Pericardium fibroblast (primary cell): ENCODE measurements at places on chromosomes 7 and 10. TPM values are rescaled to one million over a fixed set of nuclear protein-coding genes. Genes with fewer than 3 reads are reported as not detected.

Gene PWWP2B
- 3.0 and 8.1 TPM in 2 replicates for total RNA-seq

Gene FXYD4
- not detected in 2 replicates for total RNA-seq

Gene NANOS1
- 5.2 and 6.0 TPM in 2 replicates for total RNA-seq

Gene PPP1R3A
- not detected in 2 replicates for total RNA-seq

Gene ACTA2
- total RNA-seq, result 181 and 1,821 TPM in 2 replicates

Gene VGF
- total RNA-seq, result 0.51 TPM in 1 of 2 replicates, not detected in the other

Gene SOSTDC1
- not detected in 2 replicates for total RNA-seq

Gene LIPJ
- total RNA-seq, result not detected in 2 replicates

Gene PSD
- total RNA-seq, result 6.4 and 12.1 TPM in 2 replicates

Gene CNTNAP2
- total RNA-seq, result 0.51 and 1.3 TPM in 2 replicates

Gene VSTM2A
- total RNA-seq, result not detected in 2 replicates

Gene CYP3A4
- total RNA-seq, result not detected in 2 replicates

Gene WDR86
- total RNA-seq, result 2.3 and 7.6 TPM in 2 replicates

Gene OR2A1
- total RNA-seq, result not detected in 2 replicates

Gene HTR5A
- not detected in 2 replicates for total RNA-seq

Gene TRUB1
- total RNA-seq, result 14.5 and 17.8 TPM in 2 replicates

Gene IDE
- total RNA-seq, result 14.1 and 16.3 TPM in 2 replicates

Gene BTBD16
- not detected in 2 replicates for total RNA-seq

Gene TRIL
- 6.5 and 7.6 TPM in 2 replicates for total RNA-seq
